EL (cell line): ENCODE measurements at places on chromosomes 12 and 14.

DNA sequence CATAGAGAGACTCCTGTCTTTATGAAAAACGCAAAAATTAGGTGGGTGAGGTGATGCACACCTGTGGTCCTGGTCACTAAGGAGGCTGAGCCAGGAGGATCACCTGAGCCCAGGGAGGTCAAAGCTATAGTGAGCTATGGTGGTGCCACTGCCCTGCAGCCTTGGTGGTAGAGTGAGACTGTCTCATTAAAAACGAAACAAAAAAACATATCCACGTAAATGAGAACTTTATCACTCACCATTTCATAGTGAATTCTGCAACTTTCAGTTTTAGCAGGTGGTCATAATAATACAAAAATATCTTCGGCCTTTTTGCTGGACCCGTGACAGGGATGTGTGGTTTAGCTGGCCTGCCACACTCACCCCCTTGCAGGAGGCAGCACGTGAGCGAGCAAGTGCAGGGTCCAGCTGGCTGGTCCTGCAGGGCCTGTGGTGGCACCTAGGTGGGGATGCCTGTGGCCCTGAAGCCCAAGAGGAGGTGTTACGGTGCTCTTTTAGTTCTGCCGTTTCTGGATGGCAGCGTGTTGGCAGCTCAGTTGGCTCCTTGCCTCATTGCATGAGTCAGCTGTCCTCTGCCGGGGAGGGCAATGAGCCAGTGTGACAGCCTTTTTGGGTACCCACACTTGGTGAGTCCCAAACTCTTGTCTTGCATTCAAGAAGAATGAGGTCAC lies 1330.7 kb upstream of the TMEM132C start:
- peak; percentile 24 for DNase-seq

DNA sequence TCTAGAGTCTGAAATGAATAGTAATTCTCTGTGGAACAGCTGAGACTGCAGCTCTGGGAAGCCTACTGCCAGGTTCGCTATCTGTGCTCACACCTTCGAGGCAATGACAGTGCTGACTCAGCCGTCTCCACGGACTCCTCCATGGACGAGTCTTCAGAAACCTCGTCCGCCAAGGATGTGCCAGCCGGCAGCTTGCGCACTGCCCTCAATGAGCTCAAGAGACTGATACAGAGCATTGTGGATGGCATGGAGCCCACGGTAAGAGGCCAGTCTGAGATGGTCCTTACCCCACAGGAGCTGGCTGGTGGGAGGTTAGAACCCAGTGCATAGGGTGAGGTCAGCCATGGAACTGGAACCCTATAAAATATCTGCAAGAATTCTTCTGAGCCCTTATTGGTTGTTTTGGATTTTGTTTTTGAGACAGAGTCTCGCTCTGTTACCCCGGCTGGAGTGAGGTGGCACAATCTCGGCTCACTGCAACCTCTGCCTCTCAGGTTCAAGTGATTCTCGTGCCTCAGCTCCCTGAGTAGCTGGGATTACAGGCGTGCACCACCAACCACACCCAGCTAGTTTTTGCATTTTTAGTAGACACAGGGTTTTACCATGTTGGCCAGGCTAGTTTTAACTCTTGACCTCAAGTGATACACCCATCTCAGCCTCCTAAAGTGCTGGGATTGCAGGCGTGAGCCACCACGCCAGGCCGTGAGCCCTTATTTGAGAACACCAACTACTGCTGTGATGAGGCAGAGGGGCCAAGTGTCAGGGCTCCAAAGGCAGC lies 43.9 kb downstream of the RAB35 start:
- DNase-seq, result no peak

DNA sequence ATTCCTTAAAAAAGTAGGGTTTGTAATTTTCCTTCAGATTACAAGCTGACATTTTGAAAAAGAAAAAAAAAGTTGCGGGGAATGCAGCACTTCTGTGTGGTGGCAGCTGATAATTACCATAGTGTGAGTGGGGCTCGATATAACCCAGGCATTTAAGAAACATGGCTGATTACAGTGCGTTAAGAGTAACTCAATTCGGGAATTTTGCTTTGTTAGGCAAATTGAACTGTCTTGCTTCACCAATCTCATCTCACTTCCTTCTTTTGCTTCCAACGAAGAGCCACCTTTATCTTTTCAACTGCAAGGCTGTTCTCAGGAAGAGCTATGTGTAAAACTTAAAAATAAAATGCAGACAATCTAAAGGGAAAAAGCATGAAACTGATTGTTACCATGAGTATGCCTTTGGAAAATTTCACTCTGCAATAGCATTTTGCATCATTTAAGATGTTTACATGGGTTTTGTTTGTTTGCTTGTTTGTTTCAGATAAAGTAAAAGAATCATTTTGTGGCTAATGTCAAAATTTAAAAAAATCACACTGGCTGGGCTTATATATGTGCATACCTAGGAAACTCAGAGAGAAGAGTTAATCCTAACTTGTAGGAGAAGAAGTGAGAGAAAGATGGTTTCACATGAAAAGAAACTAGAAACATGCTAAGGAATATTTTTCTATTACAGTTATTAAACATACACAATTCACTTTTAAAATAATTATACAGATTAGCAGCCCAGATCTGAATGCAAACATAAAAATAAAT lies 295.9 kb upstream of the ATP2B1 start:
- no peak for DNase-seq

DNA sequence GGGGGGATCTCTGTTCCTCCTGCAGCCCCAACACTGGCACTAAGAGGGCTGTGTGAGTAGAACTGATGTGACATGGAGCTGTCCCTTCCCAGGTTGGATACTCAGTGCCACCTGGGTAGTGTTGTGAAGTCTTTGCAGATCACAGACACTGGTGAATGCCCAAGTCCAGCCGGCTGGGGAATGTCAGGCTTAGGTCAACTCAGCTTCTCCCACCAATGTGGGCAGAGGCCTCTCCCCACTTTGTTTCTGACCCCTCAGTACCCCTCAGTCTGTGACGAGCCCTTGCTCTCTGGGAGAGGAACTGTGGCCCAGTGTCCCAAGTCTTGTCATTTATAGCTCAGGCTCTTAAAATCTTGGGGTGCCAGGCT lies 11.3 kb downstream of the SLC25A29 start:
- DNase-seq, result no peak

- DNase-seq, result no peak
These were observed 248.8 kb downstream of the SUDS3 start for GRCh38 chr12:118625050-118625675.

GRCh38 chr14:34981743-34982420 lies 910 bp upstream of the SRP54 start:
- no peak for DNase-seq

DNA sequence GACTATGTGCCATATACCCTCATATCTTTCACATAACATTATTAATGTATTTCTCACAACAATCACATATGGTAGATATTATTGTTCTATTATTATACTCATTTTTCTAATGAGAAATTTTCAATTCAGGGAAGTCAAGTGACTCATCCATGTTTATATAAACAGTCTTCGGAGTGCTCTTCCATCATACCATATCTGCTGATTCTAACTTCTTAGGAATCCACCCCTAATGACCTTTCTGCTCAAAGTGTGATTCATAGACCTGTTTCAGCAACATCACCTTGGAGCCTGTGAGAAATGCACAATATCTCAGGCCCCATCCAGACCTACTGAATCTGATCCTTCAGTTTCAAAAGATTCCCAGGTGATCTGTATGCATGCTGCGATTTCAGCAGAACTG lies 39.8 kb upstream of the OVCH1 start:
- DNase-seq, result peak; percentile 3

- peak; percentile 82 for DNase-seq
These were observed 110.5 kb downstream of the ARF6 start for GRCh38 chr14:50003213-50004021.

DNA sequence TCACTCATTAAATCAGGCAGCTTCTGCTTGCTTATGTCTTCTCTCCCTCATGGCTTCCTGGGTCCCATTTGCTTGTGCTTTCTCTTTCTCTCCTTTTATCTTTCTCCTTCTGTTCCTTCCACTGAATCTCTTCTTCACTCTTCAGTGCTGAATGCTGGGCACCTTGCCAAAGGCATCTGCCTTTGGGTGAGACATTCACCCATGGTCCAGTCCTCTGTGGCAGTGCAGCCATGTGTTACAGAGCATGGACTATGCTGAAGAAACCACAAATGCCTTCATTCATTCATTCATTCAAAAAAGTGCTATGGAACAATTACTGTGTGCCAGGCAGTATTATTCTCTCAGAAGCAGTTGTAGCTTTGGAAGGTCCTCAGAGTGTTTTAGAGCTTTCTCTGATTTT lies 344.4 kb upstream of the STXBP6 start:
- no peak for DNase-seq

GRCh38 chr14:46058964-46059563 lies 592.5 kb downstream of the RPL10L start:
- DNase-seq, result no peak

DNA sequence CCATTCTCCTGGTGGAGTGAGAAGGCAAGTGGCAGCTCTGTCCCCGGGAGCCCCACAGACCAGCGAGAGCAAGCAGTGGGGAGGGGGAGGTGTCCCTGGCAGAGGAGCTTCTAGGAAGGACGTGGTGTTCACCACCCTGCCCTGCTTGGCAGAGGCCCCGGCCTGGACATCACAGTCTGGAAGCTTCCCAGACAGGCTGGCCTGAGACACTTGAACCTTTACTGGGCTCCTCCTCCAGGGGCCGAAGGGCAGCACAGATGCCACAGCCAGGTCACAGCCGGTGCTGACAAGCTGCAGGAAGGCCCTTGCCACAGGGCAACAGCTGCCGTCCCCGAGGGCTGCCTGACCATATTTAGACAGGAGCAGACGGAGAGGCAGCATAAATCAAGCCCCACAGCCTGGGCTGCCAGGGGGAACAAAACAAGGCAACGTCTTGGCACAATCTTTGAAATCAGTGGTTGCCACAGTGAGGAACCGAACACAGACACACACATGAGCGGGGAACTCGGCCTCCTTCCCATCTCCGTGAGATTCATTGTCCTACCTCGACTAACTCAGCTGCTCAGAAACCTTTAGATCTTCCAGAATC lies 28.5 kb downstream of the PRIMA1 start:
- DNase-seq, result no peak

GRCh38 chr14:61146899-61147298 lies 134.2 kb downstream of the TMEM30B start:
- DNase-seq, result no peak

- no peak for DNase-seq
These were observed 60.7 kb downstream of the SLC38A6 start for GRCh38 chr14:61041704-61042103.

GRCh38 chr12:50699940-50700339 lies 64.0 kb upstream of the ATF1 start:
- DNase-seq, result no peak

- peak; percentile 49 for DNase-seq
These were observed 732 bp downstream of the SLC25A29 start for GRCh38 chr14:100305324-100306100.

DNA sequence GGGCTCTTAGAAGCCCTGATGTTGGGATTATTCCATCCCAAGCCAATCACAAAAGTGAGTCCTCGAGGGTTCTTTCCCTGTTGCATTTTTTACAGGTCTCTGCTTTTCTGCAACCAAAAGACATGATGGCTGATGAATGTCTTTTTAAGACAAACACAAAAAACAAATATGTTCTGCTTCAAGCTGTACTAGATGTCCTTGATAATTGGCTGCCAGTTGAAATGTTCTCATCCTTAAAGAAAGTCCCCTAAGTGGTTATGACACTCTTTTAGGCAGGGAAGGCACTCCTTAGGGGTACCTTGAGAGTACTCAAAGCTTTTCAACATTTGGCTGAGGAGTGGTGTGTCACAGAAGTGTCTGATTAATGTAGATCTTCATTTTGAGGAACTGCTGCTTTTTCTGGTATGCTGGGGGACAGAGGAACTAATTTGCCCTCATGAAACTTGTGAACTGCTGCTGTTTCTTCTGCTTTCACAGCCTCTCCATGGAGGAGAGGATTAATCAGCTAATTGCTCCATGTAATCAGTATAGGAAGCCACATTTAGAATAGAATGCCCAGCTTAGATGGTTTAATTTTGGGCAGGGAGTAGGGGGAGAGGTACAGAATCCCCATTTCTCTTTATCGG lies 22.8 kb upstream of the IGF1 start:
- no peak for DNase-seq

DNA sequence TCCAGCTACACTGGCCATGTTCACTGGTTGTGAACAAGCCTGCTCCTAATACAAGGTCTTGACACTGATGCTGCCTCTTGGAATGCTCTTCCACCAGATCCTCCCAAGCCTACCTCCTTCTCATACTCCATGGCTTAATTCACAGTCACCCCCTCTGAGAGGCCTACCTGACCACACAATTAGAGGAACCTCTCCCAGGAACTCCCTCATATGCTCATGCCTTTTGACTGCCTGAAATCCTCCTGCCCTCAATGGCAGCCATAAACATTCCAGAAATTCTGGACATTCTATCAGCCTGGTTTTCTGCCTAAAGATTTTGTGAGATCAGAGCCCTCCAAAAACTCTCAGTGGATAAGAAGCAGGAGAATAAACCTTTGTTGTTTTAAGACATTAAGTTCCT lies 340.2 kb downstream of the C12orf75 start:
- DNase-seq, result peak; percentile 57

- no peak for DNase-seq
These were observed 246.4 kb downstream of the EGLN3 start for GRCh38 chr14:33704481-33704880.

- peak; percentile 55 for DNase-seq
These were observed 30.7 kb downstream of the CEP290 start for GRCh38 chr12:88111074-88111652.

DNA sequence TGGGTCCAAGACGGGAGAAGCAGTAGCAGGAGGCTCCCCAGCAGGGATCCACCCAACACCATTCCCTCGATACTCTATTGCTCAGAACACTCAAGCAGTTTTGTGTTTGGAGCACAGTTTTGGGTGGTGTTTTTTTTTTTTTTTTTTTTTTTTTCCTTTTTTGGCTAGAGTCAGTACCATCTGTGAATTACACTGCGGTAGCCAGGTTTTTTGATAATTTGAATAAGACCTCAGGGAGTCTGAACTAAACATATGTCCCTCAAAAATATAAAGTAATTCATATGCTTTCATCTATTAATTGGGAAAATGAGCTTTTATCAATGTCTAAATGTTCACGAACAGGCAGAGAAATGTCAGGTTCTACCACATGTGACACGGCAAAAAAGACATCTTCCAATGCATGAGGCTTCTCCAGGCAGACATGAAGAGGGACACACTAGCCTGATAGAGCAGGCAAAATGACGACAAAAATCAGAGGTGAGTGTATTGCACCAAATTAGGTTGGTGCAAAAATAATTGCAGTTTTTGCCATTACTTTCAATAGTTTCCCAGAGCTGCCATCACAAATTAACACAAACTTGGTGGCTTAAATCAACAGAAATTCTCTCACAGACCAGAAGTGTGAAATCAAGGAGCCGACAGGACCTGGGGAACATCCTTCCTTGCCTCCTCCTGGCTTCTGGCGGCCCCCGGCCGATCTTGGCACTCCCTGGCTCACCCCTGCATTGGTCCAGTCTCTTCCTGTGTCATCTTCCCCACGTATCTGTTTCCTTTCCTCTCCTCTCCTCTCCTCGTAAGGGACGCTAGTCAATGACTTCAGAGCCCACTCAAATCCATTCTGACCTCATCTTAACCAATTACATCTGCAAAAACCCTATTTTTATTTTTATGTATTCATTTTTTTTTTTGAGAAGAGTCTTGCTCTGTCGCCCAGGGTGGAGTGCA lies 33.9 kb downstream of the FOXN3 start:
- no peak for DNase-seq
